ENCODE measurements at places on chromosomes 12 and 14.
A peak's percentile ranks its signal among the peaks of the same experiment; 100 is the strongest.

DNA sequence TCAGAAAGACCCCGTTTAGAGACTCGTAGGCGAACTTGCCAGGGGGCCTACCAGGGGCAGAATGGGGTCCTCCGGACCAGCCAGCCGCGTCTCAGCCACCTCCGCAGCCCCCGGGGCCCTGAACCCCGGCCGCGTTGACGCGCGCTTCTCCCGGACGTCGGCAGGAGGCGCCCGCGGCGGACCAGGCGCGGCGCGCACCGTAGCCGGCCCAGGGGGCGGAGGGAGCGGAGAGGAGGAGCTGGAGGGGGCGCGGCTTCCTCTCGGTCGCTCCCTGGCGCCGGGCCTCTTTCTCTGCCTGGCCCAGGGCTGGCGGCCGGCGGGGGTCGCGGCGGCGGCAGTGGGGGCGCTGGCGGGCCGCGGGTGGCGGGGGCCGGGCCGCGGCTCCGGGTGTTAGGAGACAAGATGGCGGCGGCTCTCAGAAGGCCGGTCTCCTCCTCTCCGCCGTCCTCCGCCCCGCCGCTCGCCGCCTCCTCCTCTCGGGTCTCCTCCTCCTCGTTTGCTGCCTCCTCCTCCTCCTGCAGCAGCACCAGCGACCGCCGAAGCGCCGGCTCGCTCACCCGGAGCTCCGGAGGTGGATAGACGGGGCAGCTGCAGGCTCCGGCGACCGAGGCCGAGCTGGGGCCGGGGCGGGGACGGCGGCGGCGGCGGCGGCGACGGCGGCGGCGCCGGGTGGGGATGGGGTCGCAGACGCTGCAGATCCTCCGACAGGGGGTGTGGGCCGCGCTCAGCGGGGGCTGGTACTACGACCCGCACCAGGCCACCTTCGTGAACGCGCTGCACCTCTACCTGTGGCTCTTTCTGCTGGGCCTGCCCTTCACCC, at the start of gene PCNX1:
PCNX1 (plus strand) TSS at position 284 of the 820 bp plus-strand sequence; CDS start at position 676, 392 bp downstream.
- peak; percentile 92 for DNase-seq

GRCh38 chr12:100164153-100164704, 21.6 kb upstream of the BLTP3B start:
- DNase-seq: no peak

GRCh38 chr14:63228217-63228616, 24.0 kb downstream of the RHOJ start:
- no peak for DNase-seq

DNA sequence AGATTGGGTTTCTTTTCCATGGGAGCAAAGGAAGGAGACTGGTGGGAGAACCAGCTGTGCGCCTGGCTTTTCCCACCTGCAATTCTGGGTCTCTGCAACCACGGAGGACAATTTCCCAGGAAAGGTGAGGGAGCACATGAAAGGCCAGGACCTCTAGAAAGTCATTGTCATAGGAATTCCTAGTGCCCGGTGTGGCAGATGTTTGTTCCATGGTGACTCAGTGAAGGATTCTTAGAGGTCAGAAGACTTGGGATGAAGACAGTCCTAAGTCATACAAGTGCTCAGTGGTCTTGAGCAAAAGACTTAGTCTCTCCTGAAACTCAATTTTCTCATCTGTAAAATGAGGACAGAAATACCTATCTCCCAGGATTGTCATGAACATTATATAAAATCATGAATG, 51.3 kb downstream of the KCNA5 start:
- DNase-seq: no peak

DNA sequence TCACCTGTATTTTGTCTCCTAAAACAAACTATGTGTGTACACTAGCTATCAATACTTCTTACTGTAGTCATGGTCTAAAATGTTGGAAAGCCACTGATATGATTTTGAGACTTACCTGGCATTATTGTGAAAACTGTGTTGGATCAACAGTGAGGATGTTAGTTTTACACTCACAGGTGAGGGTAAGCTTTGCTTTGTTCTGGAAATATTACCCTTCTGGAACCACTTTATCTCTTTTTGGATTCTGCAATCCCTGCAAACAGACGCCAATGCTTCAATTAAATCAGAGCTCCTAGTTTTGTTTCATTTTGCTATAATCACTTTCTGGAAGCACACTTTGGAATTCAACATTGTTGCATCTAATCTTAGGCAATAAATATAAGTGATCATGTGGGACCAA, 223.3 kb downstream of the RPS29 start:
- DNase-seq: no peak

- no peak for DNase-seq
Observed at GRCh38 chr14:96246539-96246847, 9.5 kb upstream of the BDKRB1 start.

GRCh38 chr14:78488938-78489337, 318.8 kb downstream of the NRXN3 start:
- DNase-seq: no peak

- no peak for DNase-seq
Observed at GRCh38 chr12:57194253-57194652, 22.3 kb upstream of the NXPH4 start.

DNA sequence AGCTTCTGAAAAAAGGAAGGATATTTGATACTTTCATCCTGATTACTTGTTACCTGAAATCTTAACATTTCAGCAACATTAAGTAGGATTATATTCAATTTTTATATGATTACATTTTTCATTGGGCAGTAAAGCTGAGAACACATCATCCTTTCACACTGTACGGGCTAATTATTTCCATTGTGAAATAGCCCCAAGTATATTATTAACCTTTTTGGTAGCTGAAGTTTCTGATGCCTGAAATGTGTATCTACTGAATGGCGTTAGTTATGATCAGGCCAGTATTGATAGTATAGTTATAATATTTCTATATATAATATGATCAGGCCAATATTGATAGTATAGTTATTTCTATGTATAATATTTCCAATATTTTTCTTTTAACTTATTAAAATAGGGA, 10.1 kb downstream of the SPATS2 start:
- no peak for DNase-seq

DNA sequence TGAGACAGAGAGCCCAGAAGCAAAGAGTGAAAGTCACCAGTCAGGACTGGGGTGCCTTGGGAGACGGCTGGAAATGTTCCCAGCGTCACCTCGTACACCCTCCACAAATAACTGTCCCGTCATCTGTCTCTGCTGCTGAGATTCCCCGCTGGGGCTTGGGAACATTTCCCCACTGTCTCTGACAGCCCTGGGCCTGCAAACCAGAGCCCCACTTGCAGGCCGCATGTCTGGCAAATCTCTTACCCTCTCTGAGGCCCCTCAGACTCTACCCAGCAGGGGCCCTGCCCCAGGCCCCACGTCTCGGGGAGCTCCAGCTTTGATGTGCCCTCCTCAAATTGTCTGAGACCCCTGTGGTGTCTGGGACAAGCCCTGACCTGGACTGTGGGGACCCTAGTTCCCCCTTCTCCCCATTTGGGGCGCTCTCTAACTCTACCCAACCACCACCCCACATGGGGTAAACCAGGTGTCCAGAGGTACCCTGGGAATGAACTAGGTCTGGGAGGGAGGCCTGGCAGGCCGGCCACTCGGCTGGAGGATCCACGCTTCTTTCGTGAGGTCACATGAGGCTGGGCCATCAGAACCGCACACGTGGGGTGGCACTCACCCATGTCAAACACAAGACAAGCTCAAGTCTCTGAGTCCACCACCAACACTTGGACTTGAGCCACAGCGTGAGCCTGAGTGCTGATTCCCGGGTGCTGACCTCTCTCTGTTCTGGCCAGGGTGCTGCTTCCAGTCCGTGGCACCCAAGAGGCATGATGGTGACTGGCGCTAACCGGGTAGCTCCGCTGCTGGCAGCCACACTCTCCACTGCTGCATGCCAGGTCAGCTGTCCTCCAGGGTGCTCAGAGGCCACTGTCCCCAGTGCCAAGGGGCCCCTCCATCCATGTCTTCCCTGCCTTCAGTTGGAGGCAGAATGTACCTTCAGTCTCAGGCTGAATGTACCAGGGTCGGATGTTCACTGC, 59.8 kb downstream of the DIO3 start:
- no peak for DNase-seq
